H1 (cell line): ENCODE measurements at places on chromosomes 12 and 14.

DNA sequence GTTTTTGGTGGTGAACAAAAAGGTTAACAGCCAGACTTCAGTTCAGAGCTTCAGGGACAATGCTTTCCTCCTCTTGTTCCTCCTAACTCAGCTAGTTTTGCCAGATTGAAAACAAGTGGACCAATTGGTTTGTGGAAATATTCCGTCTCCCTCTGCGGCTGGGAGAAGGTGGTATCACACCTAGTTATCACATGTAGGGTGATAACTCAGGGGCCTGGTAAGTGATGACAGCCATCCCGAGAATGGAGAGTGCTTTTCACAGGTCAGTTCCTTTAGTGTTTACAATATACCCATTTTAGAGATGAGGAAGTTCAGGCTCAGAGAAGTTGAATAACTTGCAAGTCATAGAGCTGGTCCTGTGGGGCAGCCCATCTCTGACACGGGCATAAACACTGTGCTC is 60.7 kb upstream of the DICER1 start:
- DNase-seq, result no peak

DNA sequence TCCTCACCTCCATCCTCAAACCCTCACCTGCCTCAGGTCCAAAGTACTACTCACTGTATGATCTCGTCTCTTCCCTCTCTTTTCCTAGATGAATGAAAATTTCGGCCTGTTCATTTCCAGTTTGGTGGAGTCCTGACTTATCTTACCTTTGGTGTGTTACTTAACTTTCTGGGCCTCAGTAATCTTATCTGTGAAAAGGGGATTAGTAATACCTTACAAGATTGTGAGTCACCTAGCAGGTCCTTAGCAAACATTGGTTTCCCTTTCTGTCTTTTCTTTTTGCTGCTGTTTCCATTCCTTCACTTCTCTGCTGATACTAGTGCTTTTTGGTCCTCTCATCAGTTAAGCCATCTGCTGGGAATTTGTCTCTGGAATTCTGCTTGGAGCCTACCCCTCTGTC is 52.8 kb downstream of the AKAP6 start:
- no peak for DNase-seq

DNA sequence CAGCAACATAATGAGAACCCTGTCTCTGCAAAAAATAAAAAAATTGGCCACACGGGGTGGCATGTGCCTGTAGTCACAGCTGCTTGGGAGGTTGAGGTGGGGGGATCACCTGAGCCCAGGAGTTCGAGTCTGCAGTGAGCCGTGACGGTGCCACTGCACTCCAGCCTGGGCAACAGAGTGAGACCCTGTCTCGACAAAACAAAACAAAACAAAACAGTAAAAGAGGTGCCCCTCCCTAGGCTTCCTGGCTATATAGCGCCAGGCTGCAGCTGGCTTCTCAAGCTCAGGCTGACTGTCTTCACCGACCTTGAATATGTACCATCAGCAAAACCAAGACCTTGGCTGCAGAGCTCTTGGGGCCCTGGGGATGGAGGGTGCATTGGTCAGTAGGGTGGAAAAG is 29.4 kb downstream of the TSPAN9 start:
- DNase-seq, result no peak

DNA sequence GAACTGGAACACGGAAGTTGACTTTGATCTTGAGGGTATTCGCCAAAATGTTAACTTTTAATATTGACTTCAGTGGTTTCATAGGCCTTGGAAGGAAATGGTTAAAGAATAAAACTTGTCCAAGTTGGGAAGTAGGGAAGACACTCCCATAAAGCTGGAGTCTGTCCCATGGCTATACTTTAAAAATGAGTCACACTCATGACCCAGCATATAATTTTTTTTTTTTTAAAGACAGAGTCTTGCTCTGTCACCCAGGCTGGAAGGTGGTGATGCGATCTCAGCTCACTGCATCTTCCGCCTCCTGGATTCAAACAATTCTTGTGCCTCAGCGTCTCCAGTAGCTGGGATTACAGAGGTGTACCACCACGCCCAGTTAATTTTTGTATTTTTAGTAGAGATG is 19.6 kb downstream of the TMPRSS12 start:
- DNase-seq, result no peak

- DNase-seq, result no peak
Measured at GRCh38 chr14:68518166-68518565, 274.7 kb downstream of the ZFP36L1 start.
